A549 treated with AZD2906 at 1 μM for 4 hours (cell line): ENCODE measurements at places on chromosomes 7 and 10. TPM values are rescaled to one million over a fixed set of nuclear protein-coding genes. Genes with fewer than 3 reads are reported as not detected.

Gene ANKRD2
- total RNA-seq = 5.1 to 8.8 TPM (median 7.1 TPM) in 5 replicates

Gene OR6B1
- not detected in 5 replicates for total RNA-seq

Gene PDK4
- 28.0 to 36.2 TPM (median 34.5 TPM) in 5 replicates for total RNA-seq

Gene ZNF488
- total RNA-seq = 11.1 to 13.4 TPM (median 12.6 TPM) in 5 replicates

Gene VSIR
- total RNA-seq = 25.5 to 40.9 TPM (median 39.4 TPM) in 5 replicates

Gene OR2A1
- total RNA-seq = not detected in 5 replicates

Gene GPR85
- not detected in 5 replicates for total RNA-seq

Gene TMEM229A
- total RNA-seq = not detected in 5 replicates
